Activated T-cell treated with anti-CD3 and anti-CD28 coated beads, Interleukin-2, amount 50 U/mL, for 72 hours (primary cell): ENCODE measurements at places on chromosomes 13 and 19.

DNA sequence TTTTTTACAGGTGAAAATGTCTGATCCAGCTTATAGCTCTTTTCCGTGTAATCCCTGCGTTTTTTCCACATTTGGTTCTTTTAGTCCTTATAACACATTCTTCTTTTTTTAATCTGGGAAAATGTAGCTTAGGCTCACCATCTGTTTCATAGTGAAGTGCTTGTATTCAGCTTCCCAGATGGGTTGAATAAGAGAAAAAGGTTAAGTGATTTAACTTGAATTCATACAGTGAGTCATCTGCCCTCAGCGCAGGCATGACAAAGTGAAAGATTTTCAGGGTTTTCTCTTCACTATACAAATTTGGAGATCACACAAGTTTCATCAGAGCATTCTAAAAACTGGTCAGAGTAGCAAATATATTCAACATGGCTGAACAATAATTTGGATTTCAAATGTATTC is 224.8 kb downstream of the SPRY2 start:
- no peak for DNase-seq

DNA sequence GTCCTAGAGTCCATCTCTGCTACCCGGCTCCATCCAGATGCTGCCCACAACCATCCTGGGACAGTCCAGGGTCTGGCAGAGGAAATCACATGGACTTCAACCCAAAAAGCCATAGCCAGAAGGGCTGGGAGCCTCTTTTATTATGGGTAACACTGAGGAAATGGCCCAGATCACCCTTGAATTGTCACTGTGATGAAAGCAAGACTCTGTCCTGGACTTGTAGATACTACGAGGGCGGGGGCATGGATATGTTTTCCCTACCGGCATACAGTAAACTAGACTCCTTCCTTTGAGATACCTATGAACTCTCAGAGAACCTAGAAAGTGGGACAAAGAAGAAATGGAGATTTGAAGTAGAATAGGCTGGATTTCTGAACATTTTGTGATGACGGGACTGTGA is 110.3 kb downstream of the LACC1 start:
- DNase-seq, result no peak

GRCh38 chr13:77514336-77514726 is 21.2 kb upstream of the SCEL start:
- DNase-seq, result no peak

DNA sequence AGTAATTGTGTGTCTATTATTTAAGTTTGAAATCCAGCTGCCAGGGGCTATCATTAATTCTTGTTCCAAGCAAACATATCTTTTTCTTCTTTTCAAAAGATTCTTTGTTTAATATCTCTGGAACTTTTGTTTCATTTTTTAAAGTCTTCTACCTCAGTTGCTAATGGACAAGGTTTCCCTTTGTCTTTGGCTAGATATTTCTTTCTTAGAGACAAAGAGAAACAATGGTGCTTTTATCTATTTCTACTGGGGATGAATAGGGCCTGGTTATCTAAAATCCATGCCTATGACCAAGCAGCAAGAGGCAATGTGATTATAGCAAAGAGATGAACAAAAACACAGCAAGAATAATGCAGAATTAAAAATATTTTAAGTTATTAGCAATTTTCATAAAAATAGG is 661.3 kb upstream of the KLF12 start:
- DNase-seq, result no peak

GRCh38 chr13:28805193-28805819 is 14.8 kb upstream of the MTUS2 start:
- DNase-seq, result peak; percentile 56

DNA sequence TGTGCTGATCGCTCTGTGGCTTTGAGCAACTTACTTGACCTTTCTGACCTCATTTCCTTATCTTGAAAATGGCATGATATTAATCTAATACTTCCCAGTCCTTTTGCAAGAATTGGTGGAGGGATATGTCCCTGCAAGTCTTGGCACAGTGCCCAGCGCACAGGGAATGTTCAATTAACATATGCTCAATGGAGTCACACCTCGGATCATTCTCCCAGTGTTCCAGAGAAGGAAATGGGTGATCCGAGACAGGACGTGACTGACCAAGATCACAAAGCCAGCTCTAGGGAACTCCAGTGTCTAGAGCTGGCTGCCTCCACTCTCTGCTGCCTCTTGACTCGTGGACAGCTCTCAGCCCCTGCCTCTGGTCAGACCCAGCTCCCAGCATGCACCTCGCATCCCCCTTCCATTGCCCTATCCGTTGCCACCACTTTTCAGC is 3.6 kb downstream of the CDC42EP5 start:
- no peak for DNase-seq

GRCh38 chr19:55370305-55370988 is at the start of gene IL11:
Gene IL11, minus strand, starts transcription at chr19:55370463. Its CDS starts 153 bp downstream, at chr19:55370310.
- DNase-seq, result no peak

GRCh38 chr19:58328999-58329398 is 2.2 kb downstream of the ZSCAN22 start:
- DNase-seq, result peak; percentile 23

- DNase-seq, result peak; percentile 34
Measured at GRCh38 chr19:34475026-34475974, 6.3 kb upstream of the WTIP start.

DNA sequence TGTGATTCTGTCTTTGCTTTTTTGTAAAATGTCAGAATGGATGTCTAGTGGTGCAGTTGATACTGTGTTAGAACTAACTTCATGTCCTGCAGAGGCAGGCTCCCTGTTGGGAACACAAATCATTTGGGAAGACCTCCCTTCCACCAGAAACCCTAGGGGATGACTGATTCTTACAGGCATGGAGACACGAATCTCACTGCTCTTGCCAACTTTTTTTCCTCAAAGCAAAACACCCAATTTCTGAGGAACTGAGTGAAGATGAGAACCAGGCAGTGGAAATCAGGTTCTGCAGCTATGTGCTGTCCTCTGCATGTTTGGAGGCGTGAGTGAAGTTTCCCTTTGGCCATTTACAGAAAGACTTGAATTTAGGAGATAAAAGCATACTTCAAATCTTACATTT is 87.5 kb upstream of the CSNK1A1L start:
- DNase-seq, result no peak

DNA sequence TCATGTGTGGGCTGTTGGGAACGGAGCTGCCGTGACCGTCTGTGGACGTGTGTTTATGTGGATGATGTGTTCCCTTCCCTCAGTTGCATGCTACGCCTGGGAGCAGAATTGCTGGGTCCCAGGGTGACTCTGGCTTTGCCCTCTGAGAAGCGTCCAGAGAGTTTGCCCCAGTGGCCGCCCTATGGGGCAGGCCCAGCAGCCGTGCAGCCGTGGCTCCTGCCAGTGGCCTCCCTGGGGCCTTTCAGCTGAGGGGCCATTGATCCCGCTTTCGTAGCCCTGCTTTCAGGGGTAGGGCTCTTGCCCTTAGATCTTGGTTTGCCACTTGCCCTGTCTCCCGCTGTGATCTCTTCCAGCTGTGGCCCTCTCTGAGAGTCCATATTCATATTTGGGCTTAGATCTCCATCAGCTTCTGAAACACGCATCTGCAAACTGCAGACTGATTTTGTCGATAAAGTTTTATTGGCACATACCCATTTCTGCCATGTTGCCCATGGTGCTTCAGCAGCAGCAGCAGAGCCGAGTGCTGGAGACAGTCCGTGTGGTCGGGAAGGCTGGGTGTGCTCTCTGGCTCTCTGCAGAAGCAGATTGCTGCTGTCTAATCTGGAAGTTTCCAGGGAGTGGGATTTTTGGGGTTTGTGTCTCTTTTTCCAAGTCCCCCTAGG is 17.6 kb downstream of the GNA11 start:
- DNase-seq, result no peak

DNA sequence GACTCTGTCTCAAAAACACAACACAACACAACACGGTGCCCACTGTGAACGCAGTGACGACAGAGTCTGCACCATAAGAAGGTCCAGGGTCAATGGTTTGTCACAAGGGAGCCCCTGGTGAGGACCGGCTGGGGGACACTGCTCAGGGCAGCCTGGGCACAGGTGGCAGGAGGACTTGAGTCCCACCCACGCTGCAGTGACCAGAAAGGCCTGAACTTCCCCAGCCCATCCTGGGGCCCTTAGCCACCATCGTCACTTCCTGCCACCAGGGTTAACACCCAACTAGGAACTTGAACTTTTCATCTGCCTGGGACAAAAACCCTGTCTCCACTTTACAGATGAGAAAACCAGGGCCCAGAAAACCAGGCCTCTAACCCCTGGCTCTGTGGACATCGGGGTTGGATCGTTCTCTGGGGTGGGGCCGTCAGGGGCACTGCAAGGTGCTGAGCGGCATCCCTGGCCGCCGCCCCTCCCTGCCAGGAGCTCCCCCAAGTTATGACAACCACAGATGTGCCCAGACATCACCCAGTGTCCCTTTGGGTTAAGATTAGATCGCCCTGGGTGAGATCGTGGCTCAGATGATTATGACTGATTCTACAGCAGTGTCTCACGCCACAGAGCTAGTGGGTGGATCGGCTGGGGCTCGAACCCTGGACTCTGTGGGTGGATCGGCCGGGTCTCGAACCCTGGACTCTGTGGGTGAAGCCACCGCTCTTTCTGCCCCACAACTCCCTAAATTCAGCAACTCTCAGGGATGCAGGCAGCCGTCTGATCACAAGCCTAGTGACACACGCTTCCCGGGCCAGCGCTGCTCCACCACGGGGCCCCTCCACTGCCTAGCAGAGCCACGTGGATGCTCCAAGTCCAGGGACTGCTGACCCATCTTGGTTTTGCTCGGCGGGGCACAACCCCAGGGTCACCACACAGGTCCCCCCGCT is 14.0 kb downstream of the MOB3A start:
- DNase-seq, result peak; percentile 61

- no peak for DNase-seq
Measured at GRCh38 chr13:58437427-58437826, 805.9 kb downstream of the PCDH17 start.

GRCh38 chr13:110265682-110266430 is 41.1 kb downstream of the COL4A1 start:
- DNase-seq, result no peak

DNA sequence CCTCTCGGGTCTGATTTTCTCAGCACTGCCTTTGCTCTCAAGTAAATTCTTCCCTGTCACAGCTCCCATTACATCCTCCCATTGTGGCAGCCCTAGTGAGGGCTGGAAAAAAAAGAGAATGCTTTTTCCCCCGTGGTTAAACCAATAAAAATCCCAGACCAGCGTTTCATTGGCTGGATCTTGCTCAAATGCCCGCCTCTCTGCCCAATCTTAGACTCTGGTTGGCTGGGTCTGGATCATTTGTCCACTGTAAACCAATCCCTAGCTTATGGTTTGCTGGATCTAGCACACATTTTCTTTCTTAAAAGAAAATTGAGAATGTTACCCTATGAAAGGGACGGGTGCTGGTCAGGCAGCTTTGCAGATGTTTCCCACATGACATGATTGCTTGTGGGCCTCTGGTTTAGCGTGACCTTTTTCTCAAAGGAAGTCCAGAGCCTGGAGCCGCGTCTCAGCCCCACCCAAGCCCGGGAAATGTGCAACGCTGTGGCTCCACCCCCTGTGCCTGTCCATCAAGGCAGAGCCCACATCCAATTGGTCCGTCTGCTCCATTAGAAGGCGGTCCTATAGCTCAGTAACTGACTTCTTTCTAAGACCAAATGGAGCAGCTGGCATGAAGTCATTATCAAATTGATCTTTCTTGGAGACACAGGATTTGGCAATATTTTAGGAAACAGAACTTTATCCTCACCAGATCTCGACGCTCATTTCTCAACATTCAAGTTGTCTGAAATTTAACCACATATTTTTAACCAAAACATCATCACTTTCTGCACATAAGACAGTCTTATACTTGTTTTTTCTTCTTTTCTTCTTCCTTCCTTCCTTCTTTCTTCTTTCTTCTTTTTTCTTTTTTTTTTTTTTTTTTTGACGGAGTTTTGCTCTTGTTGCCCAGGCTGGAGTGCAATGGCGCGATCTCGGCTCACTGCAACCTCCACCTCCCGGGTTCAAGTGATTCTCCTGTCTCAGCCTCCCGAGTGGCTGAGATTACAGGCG is 2.6 kb upstream of the MCEMP1 start:
- DNase-seq, result no peak

DNA sequence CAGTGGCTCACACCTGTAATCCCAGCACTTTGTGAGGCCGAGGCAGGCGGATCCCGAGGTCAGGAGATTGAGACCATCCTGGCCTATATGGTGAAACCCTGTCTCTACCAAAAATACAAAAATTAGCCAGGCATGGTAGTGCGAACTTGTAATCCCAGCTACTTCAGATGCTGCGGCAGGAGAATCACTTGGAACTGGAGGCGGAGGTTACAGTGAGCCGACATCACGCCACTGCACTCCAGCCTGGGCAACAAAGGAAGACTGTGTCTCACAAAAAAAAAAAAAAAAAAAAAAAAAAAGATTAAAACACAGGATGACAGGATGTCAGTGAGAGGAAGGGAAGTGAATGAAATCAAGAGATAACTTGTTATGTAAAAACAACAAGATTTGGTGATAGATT is 1158.5 kb downstream of the PCDH9 start:
- DNase-seq, result no peak

DNA sequence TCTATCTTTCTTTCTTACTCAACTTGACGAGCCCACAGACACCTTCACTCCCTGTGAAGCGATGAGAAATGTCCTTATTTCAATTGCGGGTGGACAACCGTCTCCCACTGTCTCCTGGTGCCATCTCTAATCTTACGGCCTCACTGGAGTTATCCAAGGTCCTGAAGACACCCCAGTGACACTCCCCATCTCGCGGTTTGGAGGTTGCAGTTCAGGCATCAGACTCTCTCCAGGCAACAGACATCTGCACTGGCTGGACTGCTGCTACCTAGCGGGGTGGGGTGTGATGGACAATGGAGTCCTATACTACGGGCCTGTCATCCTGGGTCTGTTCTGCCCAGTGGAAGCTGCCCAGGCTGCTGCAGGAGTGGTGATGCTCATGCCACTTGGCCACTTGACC is 18.3 kb upstream of the IRS2 start:
- no peak for DNase-seq

GRCh38 chr19:4345342-4346019 is 2.1 kb downstream of the MPND start:
- no peak for DNase-seq

DNA sequence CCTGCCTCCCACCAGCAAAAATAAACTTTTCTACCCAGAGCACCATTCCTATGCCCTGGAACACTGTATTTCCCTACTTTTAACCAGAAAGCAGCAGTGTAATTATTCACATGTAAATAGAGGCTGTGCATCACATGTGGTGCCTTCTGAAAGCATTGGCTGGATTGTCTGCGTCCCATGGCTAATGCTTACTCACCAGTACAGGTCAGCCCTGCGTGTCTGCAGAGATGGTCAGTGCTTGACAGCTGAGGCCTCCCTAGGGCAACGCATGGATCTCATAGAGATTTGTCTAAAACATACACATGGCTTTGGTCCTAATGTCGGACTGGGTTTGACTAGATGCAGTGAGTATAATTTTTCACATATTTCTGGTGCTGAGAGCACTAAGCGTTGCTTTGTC is 64.2 kb downstream of the DPY19L3 start:
- no peak for DNase-seq
